ENCODE measurements at places on chromosomes 12 and 14.

DNA sequence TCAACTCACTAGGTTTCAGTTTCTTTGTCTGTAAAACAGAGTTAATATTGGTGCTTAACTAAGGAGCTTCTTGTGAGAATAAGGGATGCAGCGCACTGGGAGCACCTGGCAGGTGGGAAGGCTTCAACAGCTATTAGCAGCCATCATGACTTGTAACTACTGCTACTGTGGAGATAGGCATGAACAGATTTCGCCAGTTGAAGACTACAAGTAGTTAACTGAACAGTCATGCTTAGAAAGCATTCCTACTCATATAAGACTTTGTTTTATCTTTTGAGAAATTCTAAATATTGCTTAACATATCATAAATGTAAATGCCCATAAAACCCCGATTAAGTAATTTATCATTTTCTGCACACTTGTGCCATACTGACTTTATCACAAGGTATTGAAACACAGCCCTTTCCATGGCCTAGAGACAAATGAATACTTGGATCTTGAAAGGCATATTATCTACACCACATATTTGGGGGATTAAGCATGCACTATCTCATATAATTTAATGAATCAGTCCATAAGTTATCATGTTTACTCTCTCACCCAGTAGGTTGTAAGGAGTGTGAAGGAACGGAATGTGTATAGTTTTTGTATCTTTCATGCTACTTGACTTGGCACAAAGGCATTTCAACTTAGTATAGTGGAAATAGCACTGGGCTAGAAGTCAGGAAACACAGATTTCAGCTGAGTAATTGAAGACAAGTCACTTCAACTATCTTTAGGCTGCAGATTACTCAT is 16.1 kb downstream of the NTN4 start:
- DNase-seq: no peak

DNA sequence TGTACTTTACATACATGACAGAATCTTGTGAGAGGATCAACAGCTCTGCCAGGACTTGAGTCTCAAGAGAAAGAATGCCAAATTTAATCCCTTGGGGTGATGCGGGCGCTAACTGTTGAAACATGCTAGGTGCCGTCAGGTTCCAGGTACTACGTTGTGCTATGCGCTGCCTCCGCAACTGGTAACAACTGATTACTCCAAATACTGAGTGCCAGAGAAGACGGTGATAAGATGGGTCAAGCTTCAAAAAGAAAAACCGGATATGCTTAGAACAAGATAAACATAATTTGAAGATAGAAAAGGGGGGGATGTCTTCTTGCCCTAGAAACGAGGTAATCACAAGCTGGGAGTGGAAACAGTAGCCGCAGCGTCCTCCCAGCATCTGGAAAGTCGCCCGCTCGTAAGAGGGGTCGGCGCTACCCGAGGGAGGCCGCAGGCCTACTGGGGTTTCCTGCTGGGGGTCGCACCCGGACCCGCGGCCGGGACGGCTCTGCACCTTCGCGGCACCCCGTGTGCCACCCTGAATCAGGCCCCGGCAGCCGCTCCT is 678 bp downstream of the ZBTB25 start:
- DNase-seq: peak; percentile 76

DNA sequence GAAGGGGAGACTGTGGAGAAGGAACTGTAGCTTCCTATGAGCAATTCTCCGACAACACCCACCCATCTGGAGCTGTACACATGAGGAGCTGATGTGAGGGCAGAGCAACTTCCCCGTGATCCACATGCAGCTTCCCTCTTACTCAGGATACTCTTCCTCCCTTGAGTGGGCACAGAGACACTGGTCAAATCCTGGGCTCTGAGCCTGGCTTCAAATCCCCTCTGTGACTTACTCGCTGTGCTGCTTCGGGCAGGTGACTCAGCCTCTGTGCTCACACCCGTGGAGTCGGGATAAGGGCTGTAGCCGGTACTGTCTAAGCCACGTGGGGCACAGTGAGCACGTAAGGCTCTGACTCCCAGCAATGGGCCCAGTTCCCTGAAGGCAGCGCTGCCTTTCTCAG is 31.1 kb downstream of the ZFYVE21 start:
- DNase-seq: no peak

DNA sequence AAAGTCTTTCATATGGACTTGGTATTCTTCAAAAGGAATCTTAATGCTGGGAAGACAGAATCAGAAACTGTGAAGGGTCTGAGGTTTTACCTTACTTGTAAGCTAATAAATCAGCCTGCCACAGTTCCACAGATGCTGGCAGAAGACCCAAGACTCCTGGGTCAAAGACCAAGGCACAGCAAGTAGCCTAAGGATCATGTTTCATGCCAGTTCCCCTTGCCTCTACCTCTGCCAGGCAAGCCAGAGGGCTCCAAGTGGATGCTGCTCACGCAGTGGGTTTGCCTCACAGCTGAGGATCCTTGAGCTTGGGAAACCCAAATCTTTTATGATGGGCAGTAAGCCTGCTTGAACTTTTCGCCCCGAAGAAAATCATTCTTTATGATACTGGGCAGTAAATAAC is 15.2 kb upstream of the RXYLT1 start:
- DNase-seq: no peak

GRCh38 chr12:21725731-21726130 is 48.8 kb downstream of the KCNJ8 start:
- no peak for DNase-seq

- no peak for DNase-seq
These were observed 377.1 kb upstream of the FAR2 start for GRCh38 chr12:28771968-28772367.

DNA sequence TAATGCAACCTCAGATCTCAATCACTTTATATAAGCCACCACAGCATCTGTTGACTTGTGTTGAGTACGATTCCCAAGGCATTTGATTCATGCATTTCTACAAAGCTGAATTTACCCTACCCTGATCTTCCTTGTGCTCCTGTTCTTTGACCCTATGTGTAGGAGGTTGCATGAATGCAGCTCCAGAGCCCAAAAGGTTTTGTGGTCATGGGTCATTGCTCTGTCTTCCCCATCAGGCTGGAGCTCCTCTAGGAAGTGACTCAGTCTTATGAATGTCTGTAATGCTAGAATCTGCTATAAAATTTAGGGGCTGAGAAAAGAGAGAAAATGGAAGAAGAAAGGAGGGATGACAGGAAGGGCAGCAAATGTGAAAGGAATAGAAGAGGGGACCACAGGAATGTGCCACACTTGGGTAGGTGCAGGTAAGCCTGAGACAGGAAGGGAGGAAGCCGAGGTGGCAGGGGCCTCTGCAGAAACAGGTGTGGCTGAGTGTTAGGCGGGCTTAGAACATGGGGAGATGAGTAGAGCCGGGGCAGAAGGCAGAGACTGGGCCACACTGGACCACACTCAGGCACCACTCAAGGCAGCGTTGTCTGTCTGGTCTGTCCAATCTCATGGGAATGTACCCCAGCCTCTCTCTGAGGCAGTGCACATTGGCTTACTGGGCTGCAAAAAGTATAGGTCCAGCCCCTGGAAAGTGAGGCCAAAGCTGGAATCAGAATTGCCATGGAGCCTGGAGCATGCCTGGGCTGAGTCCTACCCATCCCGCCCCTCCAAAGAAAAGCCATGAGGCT is 334.1 kb downstream of the BCL11B start:
- DNase-seq: no peak

- peak; percentile 69 for DNase-seq
These were observed 177.8 kb downstream of the KLHL28 start for GRCh38 chr14:44783901-44784300.

GRCh38 chr14:62053188-62053587 is 291.0 kb downstream of the SNAPC1 start:
- DNase-seq: no peak

DNA sequence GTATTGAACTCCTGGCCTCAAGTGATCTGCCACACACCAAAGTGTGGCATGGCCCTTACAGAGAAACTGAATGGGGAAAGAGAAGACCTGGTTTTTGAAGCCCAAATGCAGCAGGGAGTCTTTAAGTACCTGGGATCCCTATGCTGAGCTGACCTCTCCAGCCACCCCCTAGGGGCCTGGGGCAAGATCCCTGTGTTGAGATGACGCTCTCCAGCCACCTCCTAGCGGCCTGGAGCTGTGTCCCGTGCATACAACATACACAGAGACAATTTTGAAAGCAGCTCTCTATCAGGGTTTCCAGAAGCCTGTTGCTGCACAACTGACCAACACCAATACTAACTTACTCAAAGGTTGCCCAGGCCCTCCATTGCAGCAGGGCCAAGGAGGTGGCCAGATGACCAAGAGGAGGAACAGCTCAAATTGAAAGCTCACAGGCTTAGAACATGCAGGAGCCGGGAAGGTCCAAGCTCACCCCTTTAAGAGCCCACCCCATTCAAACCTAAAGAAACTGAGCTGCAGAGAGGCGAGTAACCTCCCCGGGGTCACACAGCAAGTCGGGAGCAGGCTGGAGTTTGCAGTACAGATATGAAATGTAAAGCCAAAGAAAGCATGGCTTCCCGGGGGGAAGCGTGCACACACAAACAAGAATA is 31.5 kb downstream of the TTC7B start:
- no peak for DNase-seq

DNA sequence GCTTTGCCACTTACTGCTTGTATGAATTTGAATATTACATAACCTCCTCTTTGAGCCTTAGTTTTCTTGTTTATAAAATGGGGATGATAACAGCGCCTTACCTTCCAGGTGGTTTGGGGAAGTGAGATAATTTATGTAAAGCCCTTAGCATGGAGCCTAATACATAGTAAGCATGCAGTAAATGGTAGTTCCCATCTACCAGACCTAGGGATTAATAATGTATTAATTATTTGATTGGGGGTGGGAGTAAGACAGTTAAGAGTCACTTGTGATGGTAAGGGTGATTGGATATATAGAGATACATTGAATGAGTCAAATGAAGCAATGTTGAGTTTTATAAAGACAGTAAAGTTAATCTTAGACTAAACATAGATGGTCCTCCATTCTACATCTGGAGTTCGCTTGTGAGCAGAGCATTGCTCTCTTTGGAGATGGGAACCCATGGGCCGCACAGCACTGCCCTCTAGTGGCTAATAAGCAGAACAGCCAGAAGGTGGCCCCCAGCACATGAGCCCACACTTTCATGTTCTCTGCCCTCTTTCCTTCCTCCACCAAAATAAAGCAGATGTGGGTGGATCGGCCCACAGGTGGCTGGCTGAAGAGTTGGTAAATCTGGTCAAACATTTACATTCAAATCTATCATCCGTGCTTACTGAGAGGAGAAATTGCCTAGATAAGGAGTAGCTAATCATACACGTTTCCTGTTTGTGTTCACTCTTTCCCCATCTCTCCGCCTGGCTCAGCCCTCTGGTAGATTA is 26.5 kb upstream of the TAMALIN start:
- DNase-seq: peak; percentile 85

DNA sequence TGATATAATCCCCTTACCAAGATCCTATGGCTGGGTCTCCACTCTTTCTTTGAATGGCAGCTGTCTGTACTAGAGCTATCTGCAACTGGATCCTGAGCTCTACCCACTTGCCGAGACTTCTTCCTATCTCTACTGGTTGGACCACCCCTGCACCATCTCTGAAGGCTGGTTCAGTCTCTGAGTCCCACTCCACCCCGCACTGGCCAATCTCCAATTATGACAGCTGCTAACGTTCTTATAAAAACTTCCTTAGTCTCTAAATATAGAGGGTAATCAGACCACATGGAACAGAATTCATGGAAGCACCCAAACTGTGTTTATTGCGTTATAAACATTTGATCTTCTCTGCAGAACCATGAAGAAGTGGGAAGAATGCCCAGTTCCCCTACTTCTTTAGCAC is 186.6 kb upstream of the EEA1 start:
- peak; percentile 29 for DNase-seq

DNA sequence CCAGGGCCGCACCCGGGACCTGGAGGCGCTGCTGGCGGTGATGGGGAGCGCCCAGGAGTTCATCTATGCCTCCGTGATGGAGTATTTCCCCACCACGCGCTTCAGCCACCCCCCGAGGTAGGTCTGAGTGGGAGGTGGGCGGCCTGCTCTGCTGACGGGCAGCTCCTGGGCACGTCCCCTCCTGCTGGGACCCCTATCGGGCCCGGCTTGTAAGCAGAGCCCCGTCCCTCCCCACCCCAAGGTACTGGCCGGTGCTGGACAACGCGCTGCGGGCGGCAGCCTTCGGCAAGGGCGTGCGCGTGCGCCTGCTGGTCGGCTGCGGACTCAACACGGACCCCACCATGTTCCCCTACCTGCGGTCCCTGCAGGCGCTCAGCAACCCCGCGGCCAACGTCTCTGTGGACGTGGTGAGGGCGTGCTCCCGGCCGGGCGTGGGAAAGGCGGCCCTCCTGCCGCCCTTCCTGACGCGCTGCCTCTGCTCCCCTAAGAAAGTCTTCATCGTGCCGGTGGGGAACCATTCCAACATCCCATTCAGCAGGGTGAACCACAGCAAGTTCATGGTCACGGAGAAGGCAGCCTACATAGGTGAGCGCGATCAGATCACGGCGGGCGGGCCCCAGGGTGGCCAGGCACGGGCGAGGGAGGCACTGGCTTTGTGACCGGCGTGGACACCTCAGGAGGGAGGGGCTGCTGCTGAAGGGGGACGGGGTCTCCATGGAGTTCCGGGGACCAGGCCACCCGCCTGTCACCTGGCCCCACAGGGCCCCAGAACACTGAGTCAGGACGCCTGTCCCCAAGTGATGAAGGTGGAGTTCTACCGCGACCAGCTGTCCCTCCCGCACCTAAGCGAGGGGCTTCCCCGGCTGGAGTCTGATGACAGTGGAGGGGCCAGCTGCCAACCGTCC is 7.3 kb downstream of the PLD4 start:
- DNase-seq: no peak

DNA sequence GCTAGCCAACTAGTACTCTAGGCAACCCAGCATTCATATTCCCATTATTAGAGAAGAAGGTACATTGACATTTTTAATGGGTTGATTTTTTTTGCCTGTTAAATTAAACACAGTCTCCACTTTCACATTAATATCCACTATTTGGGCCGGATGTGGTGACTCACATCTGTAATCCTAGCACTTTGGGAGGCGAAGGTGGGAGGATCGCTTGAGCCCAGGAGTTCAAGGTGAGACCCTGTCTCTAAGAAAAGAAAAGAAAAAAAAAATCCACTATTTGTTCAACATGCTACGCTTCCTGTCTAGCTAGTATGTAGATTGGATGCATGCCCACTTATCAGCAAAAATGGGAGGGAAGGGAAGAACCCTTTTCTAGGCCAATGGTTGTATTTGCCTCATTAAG is 7.1 kb upstream of the CRADD start:
- no peak for DNase-seq

- DNase-seq: no peak
These were observed 19.3 kb upstream of the KIF26A start for GRCh38 chr14:104119119-104119487.

GRCh38 chr14:74843653-74844052 is 32.3 kb downstream of the PROX2 start:
- DNase-seq: no peak

Measured in hematopoietic multipotent progenitor cell treated with erythropoietin and hydrocortisone succinate and interleukin-3 and kit ligand, for 6 days (in vitro differentiated cells).